ENCODE measurements at places on chromosomes 12 and 14. TPM values are rescaled to one million over a fixed set of nuclear protein-coding genes. Genes with fewer than 3 reads are reported as not detected.

GRCh38 chr12:129563266-129563665 is 340.6 kb downstream of the TMEM132D start:
- no peak for DNase-seq

GRCh38 chr14:59632381-59632780 is 55.8 kb upstream of the CCDC175 start:
- DNase-seq = peak; percentile 24

C12orf42 gene
- not detected for total RNA-seq

- DNase-seq = no peak
Measured at GRCh38 chr14:100106250-100107112, 41.3 kb downstream of the EVL start.

LRIG3 gene
- 19.1 TPM for total RNA-seq

ANO2 gene
- total RNA-seq = 0.63 TPM
